ENCODE measurements at places on chromosomes 11 and 22.

GRCh38 chr11:78212586-78213371 lies 24.1 kb downstream of the USP35 start:
- DNase-seq = peak; percentile 22

GRCh38 chr11:86726118-86726753 lies 53.8 kb upstream of the ME3 start:
- no peak for DNase-seq

- DNase-seq = peak; percentile 84
Measured at GRCh38 chr11:65611028-65611757, 2.8 kb downstream of the MAP3K11 start.

DNA sequence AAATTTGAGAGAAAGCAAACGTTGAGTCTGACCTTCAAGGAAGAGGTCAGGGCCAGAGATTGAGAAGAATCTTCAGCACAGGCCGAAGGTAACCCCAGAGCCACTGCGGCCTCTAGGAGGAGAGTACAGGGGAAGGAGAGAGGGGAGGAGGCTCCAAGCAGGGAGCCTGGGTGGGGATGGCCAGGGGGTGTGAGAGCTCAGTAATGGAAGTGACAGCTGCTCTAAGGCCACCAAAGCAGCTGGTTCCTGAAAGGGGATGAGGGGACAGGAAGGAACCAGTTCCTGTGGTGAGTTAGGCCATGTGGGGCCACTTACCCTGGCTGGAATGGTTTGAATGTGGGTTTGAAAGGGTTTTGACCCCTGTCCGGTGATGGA lies 46.1 kb downstream of the PISD start:
- DNase-seq = no peak

GRCh38 chr22:20044495-20045151 lies 23.7 kb downstream of the TANGO2 start:
- no peak for DNase-seq

DNA sequence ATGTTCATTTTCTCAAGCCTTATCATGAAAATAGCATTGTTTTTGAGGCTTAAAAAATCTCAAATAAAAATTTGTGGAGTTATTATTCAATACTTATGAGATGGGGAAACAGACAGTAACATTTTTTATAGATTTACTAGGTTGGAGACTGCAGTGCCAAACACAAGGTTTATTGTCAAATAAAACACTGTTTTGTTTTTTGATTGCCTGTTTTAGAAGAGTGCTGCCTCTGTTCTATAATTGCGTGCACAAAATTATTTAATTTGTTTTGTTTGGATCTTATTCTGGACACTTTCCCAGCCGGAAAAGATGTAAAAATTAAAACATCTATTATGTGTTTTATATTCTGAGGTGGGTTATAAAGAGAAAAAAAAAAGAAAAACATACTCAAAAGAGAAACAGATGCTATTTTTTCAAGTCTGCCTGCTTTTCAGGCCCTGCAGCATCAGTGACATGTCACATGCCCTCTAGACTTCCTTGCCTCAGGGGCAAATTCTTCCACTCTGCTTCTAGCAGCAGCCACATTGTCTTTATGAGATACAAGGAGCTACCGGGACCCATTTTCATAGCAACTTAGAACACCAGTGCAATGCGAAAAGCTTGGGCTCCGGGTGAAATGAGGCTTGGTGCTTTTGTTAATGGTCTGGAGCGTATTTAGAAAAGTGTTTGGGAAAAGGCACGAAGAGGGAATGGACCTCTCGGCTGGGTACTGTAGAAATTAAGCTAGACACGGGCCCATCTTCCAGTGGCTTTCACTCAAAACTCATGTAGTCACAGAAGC lies 77.5 kb downstream of the EFCAB6 start:
- no peak for DNase-seq

DNA sequence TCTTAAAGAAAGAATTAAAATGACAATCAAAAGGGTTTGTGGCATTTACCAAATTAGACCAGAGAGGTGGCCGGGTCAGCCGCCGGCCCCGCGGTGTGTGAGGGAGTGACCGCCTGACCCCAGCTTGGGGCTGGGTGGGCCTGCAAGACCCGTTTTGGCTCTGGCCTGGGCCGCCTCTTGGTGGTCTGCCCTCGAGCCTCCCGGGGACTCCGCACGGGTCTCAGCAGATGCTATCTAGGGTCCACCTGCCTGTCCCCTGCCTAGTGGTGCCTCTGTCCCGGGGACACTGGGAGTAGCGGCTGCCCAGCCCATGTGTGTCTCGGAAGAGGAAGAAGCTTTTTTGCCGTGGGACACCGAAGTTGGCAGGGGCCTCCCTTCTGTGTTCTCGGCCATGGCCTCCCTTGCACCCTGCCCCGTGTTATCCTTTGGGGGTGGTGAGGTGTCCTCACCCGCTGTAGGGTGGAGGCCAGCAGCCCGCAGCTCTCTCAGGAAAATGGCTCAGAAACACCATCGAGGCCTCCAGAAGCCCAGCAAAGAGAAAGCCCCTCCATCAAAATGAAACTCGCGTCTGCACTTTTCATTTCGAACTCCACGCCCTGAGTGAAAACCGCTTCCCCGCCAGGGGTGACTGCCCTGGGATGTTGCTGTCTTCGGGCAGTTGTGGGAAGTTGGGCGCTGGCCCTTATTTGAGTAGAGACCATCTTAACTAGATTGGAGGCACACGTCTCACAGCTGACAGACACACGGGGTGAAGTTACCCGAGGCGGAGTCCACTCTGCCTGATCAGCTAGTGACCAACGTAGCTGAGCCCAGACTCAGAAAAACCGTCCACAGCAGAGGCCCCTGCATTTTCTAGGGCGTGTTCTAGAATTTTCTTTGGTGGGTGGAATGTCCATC lies 8.0 kb downstream of the CCND1 start:
- DNase-seq = no peak

DNA sequence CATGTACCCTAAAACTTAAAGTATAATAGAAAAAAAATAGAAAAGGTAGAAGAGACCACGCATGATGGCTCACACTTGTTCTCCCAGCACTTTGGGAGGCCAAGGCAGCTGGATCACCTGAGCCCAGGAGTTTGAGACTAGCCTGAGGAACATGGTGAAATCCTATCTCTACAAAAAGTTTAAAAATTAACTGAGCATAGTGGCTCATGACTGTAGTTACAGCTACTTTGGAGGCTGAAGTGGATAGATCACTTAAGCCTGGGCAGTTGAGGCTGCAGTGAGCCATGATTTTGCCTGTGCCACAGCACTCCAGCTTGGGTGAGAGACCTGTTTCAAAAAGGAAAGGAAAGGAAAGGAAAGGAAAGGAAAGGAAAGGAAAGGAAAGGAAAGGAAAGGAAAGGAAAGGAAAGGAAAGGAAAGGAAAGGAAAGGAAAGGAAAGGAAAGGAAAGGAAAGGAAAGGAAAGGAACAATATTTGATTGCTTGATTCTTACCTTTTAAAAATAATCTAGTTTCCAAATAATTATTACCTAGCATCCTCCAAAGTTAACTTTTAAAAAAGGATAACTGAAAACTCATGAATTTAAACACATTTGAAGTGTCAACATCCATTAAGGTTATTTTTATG lies 99.9 kb upstream of the PAX6 start:
- DNase-seq = no peak

DNA sequence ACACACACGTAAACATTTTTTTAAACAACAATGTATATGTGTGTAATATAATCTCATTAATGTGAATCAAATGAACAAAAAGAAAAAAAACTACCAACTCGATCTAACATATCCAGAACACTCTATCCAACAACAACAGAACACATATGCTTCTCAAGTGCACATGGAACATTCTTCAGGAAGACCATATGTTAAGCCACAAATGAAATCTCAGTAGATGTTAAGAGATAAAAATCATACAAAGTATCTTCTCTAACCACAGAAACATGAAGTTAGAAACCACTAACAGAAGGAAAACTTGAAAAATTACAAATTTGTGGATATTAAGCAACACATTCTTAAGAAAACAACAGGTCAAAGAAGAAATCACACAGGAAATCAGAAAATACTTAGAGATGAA lies 25.5 kb upstream of the TMEM45B start:
- no peak for DNase-seq

- no peak for DNase-seq
Measured at GRCh38 chr11:16166571-16166970, 189.8 kb downstream of the SOX6 start.

GRCh38 chr22:45863981-45864751 lies 112.8 kb downstream of the WNT7B start:
- DNase-seq = peak; percentile 25

- no peak for DNase-seq
Measured at GRCh38 chr22:19933341-19934241, 8.0 kb upstream of the COMT start.

GRCh38 chr22:23790819-23791737 lies 4.3 kb downstream of the SMARCB1 start:
- no peak for DNase-seq

DNA sequence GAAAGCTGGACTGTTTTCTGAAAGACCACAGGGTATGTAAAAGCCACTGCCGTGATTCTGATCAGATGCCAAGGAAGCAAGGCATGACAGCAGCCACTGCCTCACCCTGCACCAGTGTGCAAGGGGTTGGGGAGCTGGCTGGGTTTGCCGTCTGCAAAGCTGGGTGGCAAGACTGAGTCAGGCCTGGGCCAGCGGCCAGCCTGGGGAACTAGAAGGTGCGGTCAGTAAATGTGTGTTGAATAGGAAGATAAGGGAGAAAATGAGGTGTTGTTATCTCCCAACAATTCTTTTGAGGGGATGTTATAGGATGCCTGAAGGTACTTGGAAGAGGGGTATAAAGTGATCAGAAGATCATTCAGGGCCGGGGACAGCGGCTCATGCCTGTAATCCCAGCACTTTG lies 8.0 kb downstream of the VSTM5 start:
- DNase-seq = no peak

DNA sequence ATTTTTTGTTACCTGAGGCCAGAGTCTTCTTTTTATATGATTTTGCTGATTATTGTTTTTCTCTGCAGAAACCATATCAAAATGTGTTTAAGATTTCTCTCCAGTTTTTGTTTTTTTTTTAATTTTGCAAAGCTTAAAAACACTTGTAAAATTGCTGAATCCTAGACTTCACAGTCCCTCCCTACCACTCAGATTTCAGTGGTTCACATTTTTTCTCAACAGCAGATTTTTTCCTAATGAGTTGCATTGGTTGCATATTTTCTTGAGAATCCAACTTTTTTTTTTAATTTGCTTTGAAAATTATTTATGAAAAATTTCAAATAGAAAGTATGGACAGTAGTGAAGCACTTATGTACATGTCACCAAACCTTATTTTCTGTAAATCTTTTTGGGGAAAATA lies 5.8 kb downstream of the ARL14EP start:
- no peak for DNase-seq

DNA sequence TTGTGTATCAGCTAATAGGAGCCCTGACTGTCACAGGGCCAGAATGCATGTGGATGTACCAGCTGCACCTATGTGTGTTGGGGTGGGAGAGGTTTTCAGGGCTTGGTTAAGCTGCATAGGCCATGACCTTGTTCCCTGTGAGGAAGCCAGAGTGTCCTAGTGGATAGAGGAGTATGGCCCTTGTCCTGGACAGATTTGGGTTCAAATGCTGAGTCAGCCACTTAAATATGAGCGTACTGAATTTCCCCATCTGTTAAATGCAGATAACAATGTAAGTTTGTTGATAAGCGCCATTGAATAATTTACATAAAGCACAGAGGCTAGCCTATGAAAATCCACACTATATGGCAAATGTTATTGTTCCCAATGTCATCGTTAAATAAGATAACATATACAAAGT lies 74.4 kb downstream of the PANX1 start:
- no peak for DNase-seq

DNA sequence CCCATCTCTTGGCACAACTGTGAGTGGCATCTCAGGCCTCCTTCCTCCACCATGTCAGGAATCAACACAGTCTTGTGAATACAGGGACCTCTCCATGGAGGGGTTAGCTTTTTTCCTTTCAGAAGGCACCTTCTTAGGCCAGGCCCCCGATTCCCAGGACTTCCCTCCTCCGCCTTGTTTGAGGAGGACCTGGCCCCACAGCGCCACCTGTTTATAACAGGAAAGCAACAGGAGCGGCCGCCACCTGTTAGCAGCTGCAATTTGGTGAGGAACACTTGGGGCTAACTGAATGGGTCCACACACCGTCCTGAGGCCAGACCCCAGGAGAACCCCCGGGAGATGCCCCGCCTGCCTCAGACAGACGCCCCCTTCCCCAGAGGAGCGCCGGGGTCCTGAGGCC lies 3.8 kb upstream of the PKP3 start:
- no peak for DNase-seq

- no peak for DNase-seq
Measured at GRCh38 chr11:131691181-131692041, 321.0 kb downstream of the NTM start.

Measured in hippocampal formation (tissue), 2 donors.